ENCODE measurements at places on chromosomes 6 and 20.

GRCh38 chr20:49797344-49797615, 15.3 kb upstream of the SLC9A8 start:
- DNase-seq: no peak

- no peak for DNase-seq
Measured at GRCh38 chr20:25083773-25084625, 2.1 kb upstream of the VSX1 start.

DNA sequence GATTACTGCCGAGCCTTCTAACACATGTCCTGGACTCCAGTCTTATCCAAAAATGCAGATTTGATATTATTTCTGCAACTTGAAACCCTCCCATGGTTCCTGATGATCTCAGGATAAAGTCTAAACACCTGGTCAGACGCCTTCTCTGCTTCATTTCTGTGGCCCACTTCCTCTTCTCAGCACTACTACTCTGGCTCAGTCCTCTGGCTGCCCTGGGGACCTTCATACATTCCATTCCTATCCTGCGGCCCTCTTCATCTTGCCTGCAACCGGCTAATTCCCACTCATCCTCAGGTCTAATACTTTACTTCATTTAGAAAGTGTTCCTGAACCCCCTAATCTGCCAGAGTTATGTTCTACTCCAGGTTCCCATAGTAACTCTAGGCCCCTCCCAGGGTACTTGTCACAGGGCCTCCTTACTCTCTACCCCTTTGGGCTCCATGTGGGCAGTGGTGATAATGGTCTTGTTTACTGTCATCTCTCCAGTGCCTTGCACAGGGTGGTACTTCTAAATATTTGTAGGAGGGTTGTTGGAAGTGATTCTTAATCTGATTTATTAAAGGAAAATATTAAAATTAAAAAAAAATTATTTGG, 18.9 kb downstream of the MAN1A1 start:
- DNase-seq: no peak

DNA sequence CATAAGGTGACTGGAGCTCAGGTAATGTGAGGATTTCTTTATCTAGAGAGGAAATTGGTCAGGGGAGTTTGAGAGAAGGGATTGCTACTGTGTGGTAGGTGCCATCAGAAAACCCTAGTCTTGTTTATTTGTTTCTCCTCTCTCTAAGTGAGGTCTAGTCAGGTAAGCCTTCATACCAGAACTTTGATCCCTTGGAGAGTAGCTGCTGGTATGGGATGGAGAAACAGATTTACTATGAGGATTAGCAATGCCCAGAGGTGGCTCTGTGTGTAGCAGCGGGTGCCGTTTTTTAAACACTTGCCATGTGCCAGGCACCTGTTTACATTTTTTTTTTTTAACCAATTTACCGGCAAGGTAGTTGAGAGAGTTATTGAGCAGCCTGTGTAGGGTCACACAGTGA, 19.5 kb downstream of the CMTR1 start:
- DNase-seq: no peak

GRCh38 chr6:106044151-106044550, 42.0 kb upstream of the PRDM1 start:
- DNase-seq: no peak

DNA sequence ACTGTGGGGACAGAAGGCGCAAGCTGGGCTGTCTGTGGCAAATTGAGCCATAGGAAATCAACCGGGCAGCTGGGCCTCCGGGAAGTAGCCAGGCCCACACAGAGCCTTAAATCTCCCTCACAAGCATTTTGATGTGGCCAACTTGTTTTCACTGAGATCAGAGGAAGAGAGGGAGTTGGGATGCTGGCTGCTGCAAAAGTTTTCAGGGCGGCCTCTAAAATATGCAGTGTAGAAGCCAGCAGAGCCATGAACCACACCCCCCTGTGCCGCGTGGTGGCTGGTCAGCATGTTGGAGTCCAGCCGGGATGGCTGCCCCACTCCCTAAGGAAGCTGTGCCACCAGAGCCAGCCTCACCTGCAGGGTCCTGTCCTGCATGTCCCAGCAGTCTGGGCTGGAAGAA, 167.4 kb downstream of the CDC5L start:
- DNase-seq: no peak

DNA sequence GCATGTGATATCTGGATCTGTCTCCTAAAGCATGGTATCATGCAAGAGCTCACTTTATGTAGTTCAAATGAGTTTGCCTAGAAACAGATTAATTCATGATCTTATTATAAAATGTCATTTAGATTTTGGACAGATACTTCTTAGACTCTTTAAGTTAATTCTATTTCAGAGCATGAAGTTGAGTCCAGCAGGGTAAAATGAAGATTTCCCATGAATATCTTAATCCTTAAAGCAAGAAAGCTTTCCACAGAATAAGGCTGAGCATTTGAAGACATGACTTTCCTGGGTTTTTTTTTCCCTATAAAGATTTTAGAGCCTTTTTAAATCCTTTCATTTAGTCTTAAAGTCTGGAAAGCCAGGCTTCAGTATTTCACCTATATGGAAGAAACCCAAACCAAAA, 556.0 kb upstream of the GJE1 start:
- DNase-seq: no peak

- DNase-seq: no peak
Measured at GRCh38 chr20:3687655-3688054, 5.8 kb upstream of the ADAM33 start.

GRCh38 chr6:15254070-15254975, 8.5 kb downstream of the JARID2 start:
- no peak for DNase-seq

GRCh38 chr20:55052459-55052858, 577.1 kb downstream of the DOK5 start:
- DNase-seq: no peak

- DNase-seq: no peak
Measured at GRCh38 chr20:41510847-41511450, 107.2 kb downstream of the CHD6 start.

GRCh38 chr20:52943185-52943841, 28.8 kb upstream of the TSHZ2 start:
- no peak for DNase-seq

DNA sequence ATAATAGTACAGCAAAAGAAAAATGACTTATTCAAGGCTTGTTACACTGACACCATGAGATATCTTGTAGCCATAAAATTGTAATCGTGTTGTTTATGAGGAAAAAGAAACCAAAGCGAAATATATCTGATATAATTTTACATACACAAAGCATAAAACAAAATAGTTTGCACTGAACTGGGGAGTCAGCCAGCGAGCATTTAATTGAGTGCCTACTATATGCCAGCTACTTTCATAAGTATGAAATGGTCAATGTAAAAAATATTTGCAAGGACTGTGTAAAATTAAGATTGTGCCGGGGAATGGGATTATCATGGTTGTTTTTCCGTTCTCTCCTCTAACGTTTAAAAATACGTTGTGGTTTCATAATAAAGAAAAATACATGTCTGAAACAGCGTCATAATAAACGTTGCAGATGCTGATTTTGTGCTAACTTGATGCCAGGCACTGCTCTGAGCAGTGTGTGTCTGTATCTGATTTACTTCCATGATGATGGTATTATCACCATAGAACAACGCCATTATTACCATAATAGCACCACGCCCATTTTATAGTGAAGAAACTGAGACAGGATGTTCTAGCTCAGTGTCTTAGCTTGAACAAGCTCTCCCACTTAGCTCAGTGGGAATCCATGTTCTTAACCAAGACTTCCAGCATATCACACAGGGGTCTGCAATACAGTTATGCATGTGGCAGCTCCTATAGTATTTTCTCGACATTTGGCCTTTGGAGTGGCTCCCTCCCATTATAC, 144.6 kb downstream of the BCAS1 start:
- no peak for DNase-seq

DNA sequence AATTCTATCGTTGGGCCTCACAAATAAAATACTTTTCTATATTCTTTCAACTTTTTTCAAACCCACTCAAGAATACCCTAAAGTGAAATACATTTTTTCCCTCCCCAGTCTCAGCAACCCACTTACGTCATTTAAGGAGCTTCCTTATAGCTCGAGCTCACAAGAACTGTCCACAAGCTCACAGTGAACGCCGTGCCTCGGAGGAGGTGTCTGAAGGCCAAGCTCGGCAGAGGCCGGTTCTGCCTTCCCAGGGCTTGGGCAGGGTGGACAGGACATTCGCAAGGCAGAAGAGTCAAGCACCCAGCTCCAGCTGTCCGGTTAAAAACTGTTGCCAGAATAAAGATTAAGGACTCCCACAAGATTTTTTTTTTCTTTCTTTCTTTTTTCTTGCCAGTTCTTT, 802.3 kb downstream of the QKI start:
- no peak for DNase-seq

DNA sequence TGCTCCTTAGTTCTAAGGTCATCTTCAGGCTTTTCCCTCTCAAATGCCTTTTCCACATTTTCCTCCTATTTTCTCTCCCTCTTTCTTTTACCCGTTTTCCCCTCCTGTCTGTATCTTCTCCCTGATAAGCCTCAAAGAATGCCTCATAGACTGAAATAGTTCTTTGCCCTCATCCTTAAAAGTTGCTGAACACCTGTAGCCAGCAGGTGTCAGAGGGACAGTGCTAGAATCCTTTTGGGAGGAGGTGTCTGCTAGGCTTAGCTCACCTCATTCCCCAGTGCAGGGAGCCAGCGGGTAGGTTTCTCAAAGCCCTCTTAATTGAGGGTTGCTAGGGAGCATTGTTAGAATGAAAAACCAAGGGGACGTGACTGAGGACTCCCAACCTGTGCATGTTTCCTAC, 204.0 kb downstream of the TSHZ2 start:
- DNase-seq: no peak

- DNase-seq: no peak
Measured at GRCh38 chr6:34571388-34571787, 15.3 kb upstream of the SPDEF start.

GRCh38 chr20:13148402-13148801, 72.7 kb upstream of the ISM1 start:
- no peak for DNase-seq

- DNase-seq: no peak
Measured at GRCh38 chr6:66328200-66328599, 621.2 kb upstream of the EYS start.

DNA sequence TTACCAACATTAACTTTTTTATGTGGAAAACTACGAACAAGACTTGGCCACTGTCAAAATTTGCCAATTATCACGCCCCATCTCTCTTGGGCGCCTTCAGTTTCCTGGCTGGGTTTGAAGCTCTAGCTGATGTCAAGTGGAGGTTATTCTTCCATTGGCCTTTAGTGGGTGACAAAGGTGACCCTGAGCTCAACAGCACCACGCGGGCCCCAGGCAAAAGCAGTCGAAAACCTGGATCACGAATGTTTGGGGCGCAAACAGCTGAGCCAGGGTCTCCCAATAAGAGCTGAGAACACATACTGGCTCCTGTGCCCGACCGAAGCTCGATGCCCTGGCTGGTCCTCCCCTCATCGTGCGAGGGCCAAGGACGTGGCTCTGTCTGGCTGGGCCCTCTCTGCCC, 26.8 kb downstream of the SLC17A9 start:
- DNase-seq: no peak

DNA sequence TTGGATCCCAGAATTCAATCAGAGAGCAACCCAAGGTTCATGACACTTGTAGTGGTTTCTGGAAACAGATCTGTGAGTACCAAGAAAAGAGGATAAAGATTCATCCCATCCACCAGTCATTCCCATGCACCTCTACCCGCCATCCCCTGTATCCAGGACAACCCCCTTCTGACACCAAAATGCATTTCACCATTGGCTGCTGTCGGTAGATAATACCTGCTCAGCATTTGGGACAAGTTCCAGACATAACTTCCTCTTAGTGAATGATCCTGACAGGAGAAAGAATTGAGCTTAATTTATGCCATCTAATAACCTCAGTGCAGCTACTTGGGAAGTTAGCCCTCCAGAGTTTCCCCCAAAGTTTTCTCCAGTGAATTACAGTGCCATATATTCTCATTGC, 329.1 kb downstream of the ZFAND3 start:
- no peak for DNase-seq

- no peak for DNase-seq
Measured at GRCh38 chr6:115947966-115948541, 112.6 kb downstream of the FRK start.

- DNase-seq: no peak
Measured at GRCh38 chr6:162468326-162468725, 259.2 kb downstream of the PRKN start.

DNA sequence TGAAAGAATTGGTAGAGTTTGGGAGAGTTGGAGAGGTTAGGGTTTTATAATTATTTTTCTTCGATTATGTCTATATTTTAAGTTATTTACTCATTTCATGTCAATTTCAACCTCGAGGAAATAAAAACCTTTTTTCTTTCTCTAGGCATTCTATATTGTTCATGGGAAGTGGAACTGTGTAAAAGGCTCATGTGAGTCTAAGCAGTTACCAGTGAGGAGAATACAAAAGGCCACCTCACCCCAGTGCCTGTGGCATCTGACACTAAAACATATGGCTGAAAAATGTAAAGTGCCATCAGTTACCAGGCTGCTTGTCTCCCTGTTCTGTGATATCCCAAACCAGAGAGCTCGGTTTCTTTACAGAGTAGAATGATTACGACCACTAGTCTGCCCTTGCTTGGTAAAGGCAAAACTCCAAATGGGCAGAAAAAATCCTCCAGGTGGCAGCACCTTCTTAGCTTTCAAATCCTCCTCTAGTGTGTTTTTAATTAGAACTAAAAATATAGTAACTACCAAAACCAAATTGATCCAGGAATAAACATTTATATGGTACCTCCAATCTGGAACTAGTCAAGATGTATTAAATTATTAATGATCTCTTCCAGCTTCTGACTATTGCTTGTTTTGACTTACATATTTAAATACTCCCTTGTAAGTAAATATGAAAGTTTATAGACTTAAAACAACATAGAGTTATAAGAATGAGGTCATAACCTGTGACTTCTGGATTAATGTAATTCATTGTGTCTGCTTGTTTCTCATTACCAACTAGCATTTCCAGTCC, 122.6 kb upstream of the MCHR2 start:
- peak; percentile 23 for DNase-seq

GRCh38 chr20:25308671-25309394, 60.9 kb downstream of the PYGB start:
- DNase-seq: no peak

GRCh38 chr6:14240411-14241166, 123.0 kb downstream of the CD83 start:
- DNase-seq: no peak

DNA sequence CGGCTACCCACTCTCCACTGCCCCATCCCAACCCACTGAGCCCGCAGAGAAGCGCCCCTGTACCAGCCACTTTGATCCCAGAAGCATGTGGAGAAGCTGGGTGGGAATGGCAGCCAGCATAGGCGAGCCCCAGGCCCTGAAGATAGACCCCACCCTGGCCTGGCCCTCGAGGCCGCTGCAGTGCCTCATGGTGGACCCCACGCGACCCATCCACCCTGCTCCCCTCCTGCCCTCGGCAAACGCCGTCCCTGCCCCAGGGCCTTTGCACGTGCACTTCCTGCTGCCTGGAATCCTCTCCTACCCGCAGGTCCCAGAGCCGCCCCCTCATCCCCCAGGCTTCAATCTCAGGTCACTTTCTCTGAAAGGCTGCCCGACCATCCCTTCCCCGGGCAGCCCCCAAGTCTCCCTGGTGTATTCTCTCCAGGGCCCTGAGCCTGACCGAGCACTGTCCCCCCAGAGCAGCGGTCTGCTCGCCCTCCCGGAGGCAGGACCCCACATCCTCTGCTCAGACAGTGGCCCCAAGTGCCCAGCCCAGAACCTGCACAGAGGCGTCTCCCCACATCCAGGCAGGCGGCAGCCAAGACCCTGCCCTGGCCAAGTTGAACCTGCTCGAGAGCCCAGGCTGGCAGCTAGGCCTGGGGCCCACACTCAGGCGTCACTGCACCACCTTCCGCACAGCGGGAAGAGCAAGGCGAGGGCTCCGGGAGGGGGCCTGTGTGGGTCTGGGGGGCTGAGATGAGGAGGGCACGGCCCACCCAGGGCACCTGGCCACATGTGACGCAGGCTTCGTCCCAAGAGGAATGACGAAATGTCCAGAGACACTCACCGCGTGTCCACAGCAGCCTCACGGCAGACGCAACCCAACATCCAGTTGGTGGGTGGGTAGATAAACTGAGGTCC, 14.0 kb downstream of the KCNQ2 start:
- DNase-seq: no peak
